ENCODE measurements at places on chromosomes 1 and 21.

- no peak for DNase-seq
These were observed 370.7 kb upstream of the C1orf174 start for GRCh38 chr1:4270651-4271337.

- peak; percentile 2 for DNase-seq
These were observed 46.5 kb upstream of the RNF11 start for GRCh38 chr1:51189421-51190073.

DNA sequence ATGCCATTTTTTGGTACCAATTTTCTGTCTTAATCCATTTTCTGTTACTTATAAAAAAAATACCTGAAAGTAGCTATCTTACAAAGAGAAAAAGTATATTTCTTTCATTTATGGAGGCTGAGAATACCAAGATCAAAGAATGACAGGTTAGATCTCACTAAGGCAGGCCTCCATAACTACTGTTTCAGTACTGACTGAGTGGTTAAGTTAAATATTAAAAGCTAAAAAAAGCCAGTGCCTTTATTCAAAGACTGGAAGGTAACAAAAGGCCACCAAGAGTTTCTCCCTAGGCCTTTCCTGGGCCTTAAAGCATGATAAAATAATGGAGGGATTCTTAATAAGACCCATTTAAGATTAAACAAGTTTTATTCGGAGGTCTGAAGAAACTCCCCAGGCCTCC, 687.7 kb upstream of the ADGRL4 start:
- DNase-seq = no peak

GRCh38 chr1:85577419-85578320, 2.9 kb upstream of the CCN1 start:
- DNase-seq = no peak

Data from stimulated activated CD8-positive, alpha-beta memory T cell treated with anti-CD3 and anti-CD28 coated beads, Interleukin-4, amount 100 ng/mL, for 4 hours (primary cell).